Tongue (tissue), 3 donors: ENCODE measurements at places on chromosomes 5 and 9.

DNA sequence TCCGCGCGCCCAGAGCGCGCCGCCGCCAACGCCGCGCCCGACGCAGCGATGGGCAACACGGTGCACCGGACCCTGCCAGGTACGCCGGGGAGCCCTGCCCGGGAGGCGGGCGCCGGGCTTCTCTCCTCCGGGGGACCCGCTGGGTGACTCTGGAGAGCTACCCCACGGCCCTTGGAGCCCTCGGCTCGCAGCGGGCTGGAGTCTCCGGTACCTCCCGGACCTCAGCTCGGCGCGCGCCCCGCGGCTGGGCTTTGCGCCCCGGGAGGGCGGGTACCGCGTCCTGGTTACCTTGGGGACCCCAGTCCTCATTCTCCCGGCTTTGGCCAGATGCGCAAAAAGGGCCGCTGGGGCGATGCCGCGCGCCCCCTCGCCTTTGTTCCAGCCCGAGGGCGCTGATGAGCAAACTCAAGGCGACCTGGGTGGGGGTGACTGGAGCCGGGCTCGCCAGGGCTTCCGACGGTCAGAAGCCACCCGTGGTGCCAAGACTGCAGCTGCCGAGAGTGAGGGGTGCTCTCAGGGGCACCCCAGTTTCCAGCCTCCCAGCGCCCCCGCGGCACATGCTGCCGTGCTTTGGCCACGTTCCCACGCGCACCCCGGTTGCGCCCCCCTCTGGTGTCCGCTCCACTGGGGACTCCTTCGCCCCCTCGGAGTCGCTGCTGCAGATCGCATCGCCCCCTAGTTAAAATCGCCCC lies 442 bp downstream of the NEURL1B start:
- DNase-seq = no peak

GRCh38 chr5:58787987-58788386 lies 205.1 kb downstream of the RAB3C start:
- no peak for DNase-seq

- no peak for DNase-seq
These were observed 123.1 kb upstream of the ZNF608 start for GRCh38 chr5:124869426-124870033.

- no peak for DNase-seq
These were observed 240.5 kb downstream of the GADD45G start for GRCh38 chr9:89845321-89845720.

DNA sequence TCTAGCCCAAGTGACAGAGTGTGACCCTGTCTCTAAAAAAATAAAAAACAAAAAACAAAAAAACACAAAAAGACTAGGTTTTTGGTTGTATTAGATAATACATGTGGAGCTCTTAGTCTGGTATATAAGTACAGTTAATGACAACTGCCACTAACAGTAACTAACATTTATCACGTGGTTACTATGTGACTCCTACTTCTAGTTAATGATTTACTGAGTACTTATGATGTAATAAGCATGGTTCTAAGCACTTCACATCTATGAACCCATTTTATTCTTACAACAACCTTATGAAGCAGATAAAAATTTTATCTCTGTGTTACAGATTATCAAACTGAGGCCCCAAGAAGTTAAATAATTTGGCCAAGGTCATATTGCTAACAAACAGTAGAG lies 6.1 kb upstream of the TMEFF1 start:
- no peak for DNase-seq

- peak; percentile 84 for DNase-seq
These were observed 67.8 kb downstream of the SGCD start for GRCh38 chr5:156394642-156395305.

DNA sequence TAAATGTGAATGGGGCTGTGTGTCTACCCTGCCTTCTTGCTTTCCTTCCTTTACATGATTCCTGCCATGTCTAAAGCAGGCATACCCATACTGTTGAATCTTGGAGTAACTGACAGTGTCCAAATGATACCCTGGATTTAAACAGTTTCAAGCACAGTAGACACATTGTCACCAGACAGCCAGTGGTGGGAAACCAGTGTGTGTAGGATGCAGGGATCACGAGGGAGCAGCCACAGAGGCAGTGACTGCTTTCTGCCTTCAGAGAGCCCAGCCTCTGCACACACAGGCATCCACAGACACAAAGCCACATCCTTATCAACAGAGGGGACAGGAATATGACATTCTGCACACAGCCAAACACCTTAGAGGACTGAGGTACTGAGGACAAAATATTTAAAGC lies 184.2 kb upstream of the TBCA start:
- DNase-seq = no peak

GRCh38 chr5:2579126-2579525 lies 172.4 kb downstream of the IRX2 start:
- DNase-seq = no peak

DNA sequence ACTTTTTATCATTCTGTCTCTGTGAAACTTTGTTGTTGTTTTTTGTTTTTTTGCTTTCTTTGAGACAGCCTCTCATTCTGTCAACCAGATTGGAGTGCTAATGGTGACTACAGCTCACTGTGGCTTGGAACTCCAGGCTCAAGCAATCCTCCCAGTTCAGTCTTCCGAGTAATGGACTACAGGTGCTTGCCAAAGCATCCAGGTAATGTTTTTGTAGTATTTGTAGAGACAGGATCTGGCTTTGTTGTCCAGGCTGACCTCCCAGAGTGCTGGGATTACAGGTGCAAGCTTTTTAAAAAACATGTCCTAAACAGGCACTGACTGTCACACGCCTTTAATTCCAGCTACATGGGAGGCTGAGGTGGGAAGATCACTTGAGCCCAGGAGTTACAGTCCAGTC lies 235.1 kb downstream of the MEF2C start:
- no peak for DNase-seq
